ENCODE measurements at places on chromosomes 4 and X. TPM values are rescaled to one million over a fixed set of nuclear protein-coding genes. Genes with fewer than 3 reads are reported as not detected.
A peak's percentile ranks its signal among the peaks of the same experiment; 100 is the strongest.

DNA sequence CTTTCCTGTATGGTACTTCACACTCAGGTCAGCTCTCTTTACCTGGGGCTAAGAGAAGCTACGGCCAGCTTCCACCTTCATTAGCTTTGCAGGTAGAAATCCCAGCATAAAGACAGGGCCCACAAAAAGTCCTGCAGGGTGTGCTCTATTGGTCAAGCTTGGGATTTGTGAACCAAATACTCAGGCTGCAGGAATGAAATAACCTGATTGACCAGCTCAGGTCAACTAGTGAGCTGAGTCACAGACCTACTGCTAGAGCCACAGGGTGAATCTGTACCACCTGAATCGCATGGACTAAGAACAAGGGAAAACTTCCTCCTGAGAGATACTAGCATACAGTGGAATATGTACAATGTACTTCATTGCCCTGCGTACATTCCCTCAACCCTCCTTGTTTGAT is 172.2 kb downstream of the HHIP start:
- H3K27me3 ChIP-seq: no peaks in the 10 kb centered on the region
- no peak overlapping the region for H3K27ac ChIP-seq
- H3K36me3 ChIP-seq: no peaks in the 10 kb centered on the region
- H3K4me1 ChIP-seq: no peaks in the 10 kb centered on the region
- H3K4me3 ChIP-seq: no peak overlapping the region

DNA sequence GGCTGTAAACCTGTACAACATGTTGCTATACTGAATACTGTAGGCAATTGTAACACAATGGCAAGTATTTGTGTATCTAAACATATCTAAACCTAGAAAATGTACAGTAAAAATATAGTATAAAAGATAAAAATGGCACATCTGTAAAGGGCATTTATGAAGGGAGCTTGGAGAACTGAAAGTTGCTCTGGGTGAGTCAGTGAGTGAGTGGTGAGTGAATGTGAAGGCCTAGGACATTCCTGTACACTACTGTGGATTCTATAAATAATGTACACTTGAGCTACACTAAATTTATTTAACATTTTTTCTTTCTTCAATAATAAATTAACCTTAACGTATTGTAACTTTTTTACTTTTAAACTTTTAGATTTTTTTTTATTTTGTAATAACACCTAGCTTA is 5.0 kb upstream of the SHROOM4 start:
- no peak for DNase-seq
- H3K4me1 ChIP-seq: peaks cover 5% of the 10 kb centered on the region
- H3K27me3 ChIP-seq: peaks cover 20% of the 10 kb centered on the region
- no peak overlapping the region for H3K4me3 ChIP-seq

GRCh38 chr4:181690498-181690897 is 552.7 kb upstream of the TENM3 start:
- H3K4me1 ChIP-seq: no peaks in the 10 kb centered on the region
- H3K36me3 ChIP-seq: no peaks in the 10 kb centered on the region
- no peak overlapping the region for H3K27ac ChIP-seq
- H3K4me3 ChIP-seq: no peak overlapping the region

GRCh38 chr4:83266689-83267088 is 17.9 kb downstream of the COQ2 start:
- H3K4me3 ChIP-seq: no peak overlapping the region
- no peaks in the 10 kb centered on the region for H3K27me3 ChIP-seq
- peaks cover 26% of the 10 kb centered on the region for H3K36me3 ChIP-seq
- no peak for DNase-seq

- H3K4me1 ChIP-seq: peaks cover 41% of the 10 kb centered on the region
- H3K36me3 ChIP-seq: peaks cover 28% of the 10 kb centered on the region
- H3K4me3 ChIP-seq: peak overlapping the region; percentile 94
- no peaks in the 10 kb centered on the region for H3K27me3 ChIP-seq
- no peak for DNase-seq
- peak overlapping the region; percentile 96 for H3K27ac ChIP-seq
Measured at GRCh38 chr4:56909086-56909894, 1.6 kb downstream of the REST start.

GRCh38 chrX:67622053-67622585 is 78.3 kb downstream of the AR start:
- H3K4me3 ChIP-seq: no peak overlapping the region
- no peaks in the 10 kb centered on the region for H3K27me3 ChIP-seq
- H3K36me3 ChIP-seq: no peaks in the 10 kb centered on the region
- H3K4me1 ChIP-seq: no peaks in the 10 kb centered on the region

DNA sequence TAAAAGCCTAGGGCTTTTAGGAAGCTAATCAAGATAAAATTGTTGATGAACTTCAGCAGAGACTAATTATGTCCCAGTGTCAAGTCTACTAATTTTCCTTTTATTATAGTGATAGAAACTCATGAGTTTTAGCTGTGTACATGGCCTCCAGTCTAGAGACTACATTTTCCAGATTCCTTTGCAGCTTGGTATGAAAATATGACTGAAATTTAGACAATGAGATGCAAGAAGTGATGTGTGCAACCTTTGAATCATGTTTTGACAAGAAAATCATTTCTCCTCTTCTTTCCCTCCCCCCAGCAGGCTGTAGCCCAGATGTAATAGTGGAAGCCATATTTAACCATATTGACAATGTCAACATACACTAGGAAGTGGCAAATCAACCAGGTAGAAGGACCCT is 30.3 kb upstream of the IL13RA2 start:
- H3K4me3 ChIP-seq: no peak overlapping the region
- H3K27me3 ChIP-seq: no peaks in the 10 kb centered on the region
- H3K4me1 ChIP-seq: no peaks in the 10 kb centered on the region
- no peak overlapping the region for H3K27ac ChIP-seq

GRCh38 chr4:150668824-150669223 is 86.9 kb downstream of the MAB21L2 start:
- H3K4me3 ChIP-seq: no peak overlapping the region
- no peaks in the 10 kb centered on the region for H3K27me3 ChIP-seq
- peaks cover 18% of the 10 kb centered on the region for H3K36me3 ChIP-seq
- no peaks in the 10 kb centered on the region for H3K4me1 ChIP-seq
- DNase-seq: no peak

DNA sequence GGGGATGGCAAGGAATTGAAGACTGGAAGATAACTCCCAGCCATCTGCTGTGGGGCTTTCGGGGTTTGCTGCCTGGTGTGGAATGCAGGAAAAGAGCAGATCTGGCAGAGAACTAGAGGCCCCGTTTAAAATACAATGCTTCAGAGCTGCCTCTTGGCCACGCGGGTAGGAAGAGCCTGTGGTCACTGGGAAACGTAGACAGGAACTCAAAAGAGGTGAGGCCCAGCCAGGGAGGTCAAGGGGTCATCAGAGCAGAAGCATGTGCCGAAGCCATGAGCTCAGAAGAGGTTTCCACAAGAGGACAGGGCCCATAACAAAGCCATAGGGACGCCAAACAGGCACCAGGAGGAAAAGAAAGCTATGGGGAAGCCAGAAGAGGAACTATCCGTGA is 14.5 kb upstream of the STS start:
- H3K4me1 ChIP-seq: peaks cover 19% of the 10 kb centered on the region
- H3K27me3 ChIP-seq: no peaks in the 10 kb centered on the region
- H3K4me3 ChIP-seq: no peak overlapping the region

DNA sequence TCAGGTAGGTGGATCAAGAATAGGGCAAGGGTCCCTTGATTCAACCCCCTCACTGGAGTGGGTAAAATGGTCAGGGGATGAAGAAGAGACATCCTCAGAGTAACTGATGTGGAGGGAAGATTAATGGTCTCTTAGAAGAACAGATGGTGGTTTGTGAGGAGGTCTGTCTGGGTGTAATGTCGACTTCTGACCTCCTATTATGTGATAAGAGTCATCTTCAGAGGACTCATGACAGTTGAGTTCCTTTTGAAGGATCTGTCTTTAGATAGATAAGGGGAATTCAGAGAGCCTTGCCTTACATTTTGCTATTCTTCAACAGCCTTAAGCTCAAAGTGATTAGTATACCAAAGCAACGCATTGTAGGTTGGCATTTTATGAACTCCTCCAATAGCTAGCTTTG is 27.1 kb upstream of the MAGEA8 start:
- no peak overlapping the region for H3K27ac ChIP-seq
- DNase-seq: no peak
- no peak overlapping the region for H3K4me3 ChIP-seq
- H3K4me1 ChIP-seq: no peaks in the 10 kb centered on the region
- no peaks in the 10 kb centered on the region for H3K36me3 ChIP-seq

DNA sequence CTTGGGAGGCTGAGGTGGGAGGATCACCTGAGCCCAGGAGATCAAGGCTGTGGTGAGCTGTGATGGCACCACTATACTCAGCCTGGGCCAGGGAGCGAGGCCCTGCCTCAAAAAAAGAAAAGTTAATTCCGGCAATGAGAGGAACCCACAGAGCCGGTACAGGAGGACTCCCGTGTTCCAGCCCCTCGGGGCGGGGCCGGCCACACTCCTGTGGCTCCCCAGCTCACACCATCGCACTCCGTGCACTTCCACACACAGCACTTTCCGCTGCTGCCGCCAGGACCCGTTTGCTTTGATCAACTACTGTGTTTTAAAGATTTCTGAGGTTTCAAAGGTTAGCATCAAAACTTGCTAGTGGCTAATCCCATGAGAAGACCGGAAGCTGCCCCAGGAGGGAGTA is 171.7 kb downstream of the AFAP1 start:
- H3K27me3 ChIP-seq: no peaks in the 10 kb centered on the region
- no peak overlapping the region for H3K4me3 ChIP-seq
- DNase-seq: no peak
- H3K36me3 ChIP-seq: peaks cover 8% of the 10 kb centered on the region

DNA sequence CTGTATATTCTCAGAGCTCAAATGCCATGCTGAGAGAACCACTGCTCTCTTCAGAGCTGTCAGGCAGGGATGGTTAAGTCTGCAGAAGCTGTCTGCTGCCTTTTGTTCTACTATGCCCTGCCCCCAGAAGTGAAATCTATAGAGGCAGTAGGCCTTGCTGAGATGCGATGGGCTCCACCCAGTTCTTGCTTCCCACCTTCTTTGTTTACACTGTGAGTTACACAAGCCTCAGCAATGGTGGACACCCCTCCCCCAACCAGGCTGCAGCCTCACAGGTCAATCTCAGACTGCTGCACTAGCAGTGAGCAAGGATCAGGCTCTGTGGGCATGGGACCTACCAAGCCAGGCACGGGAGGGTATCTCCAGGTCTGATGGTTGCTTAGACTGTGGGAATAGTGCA is 271.6 kb downstream of the CENPC start:
- H3K4me3 ChIP-seq: no peak overlapping the region
- no peaks in the 10 kb centered on the region for H3K4me1 ChIP-seq
- H3K27me3 ChIP-seq: no peaks in the 10 kb centered on the region
- H3K36me3 ChIP-seq: no peaks in the 10 kb centered on the region

GRCh38 chrX:79159800-79160199 is 15.3 kb downstream of the GPR174 start:
- H3K4me1 ChIP-seq: peaks cover 62% of the 10 kb centered on the region
- H3K36me3 ChIP-seq: peaks cover 53% of the 10 kb centered on the region
- H3K27ac ChIP-seq: peak overlapping the region; percentile 84
- no peak overlapping the region for H3K4me3 ChIP-seq
- no peaks in the 10 kb centered on the region for H3K27me3 ChIP-seq
- no peak for DNase-seq

DNA sequence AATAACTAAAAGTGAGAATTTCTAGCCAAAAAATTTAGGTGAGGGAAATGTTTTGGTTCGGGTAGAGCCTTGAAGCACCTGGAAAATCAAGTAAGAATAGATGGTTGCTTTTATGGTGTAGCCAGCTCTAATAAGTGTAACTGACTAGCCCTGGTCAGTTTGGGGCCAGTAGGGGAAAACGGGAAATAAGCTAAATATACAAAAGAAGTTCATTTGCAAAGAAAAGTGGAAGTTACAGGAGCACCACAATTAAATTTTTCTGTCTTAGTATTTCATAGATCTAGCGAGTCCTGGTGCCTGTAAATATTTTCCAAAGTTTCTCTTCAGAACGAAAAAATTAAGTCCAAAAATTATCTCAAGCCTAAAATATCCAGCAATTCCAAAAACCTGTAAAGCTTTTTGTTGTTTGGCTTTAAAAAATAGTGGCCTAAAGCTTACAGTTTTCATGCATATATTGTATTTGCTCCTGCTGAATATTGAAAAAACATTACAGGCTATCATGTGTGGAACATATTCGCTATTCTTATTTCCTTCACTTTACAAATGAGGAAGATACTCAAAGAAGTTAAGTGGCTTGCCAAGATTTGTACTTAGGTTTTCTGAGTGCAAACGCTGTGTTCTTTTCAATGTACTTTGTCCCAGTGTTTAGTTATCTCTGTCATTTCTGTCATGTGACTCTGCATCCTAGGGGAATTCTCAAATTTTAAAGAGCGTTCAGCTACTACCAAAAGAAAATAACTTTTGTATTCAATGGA is 7.3 kb upstream of the PTPN13 start:
- no peak for DNase-seq
- peaks cover 16% of the 10 kb centered on the region for H3K27me3 ChIP-seq
- no peaks in the 10 kb centered on the region for H3K36me3 ChIP-seq
- no peak overlapping the region for H3K27ac ChIP-seq

GRCh38 chr4:38948551-38948950 is 80.9 kb downstream of the FAM114A1 start:
- peaks cover 15% of the 10 kb centered on the region for H3K4me1 ChIP-seq
- no peak overlapping the region for H3K27ac ChIP-seq
- H3K4me3 ChIP-seq: no peak overlapping the region
- DNase-seq: no peak
- no peaks in the 10 kb centered on the region for H3K27me3 ChIP-seq
- H3K36me3 ChIP-seq: no peaks in the 10 kb centered on the region

GRCh38 chrX:129748305-129748704 is 9.5 kb downstream of the XPNPEP2 start:
- H3K27me3 ChIP-seq: no peaks in the 10 kb centered on the region
- no peaks in the 10 kb centered on the region for H3K36me3 ChIP-seq
- no peak overlapping the region for H3K4me3 ChIP-seq
- H3K4me1 ChIP-seq: peaks cover 19% of the 10 kb centered on the region
- H3K27ac ChIP-seq: no peak overlapping the region
- no peak for DNase-seq

DNA sequence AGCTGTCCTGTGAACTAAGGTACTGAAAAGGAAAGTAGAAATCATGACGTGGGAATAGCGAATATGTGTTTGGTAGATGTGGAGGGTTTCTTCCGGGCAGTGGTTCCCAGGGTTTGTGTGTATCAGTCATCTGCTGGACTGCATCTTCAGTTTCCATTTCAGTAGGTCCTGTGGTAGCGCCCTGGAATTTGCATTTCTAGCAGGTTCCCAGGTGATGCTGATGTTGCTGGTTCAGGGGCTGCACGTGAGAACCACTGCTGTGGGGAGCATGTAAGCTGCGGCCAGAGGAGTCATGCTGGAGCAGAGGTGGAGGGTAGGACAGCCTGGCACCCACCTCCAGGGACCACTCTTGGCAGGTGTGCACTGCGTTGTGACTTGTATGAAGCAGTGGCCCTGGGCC is 47.1 kb downstream of the ARHGAP10 start:
- H3K27ac ChIP-seq: no peak overlapping the region
- no peak for DNase-seq
- no peaks in the 10 kb centered on the region for H3K27me3 ChIP-seq
- peaks cover 18% of the 10 kb centered on the region for H3K4me1 ChIP-seq
- no peak overlapping the region for H3K4me3 ChIP-seq

ACOX3 gene
- 16.4 TPM for total RNA-seq

G3BP2 gene
- total RNA-seq: 249 TPM

AFM gene
- not detected for total RNA-seq

ZCCHC12 gene
- total RNA-seq: not detected
